ENCODE measurements at places on chromosomes 12 and 14. TPM values are rescaled to one million over a fixed set of nuclear protein-coding genes. Genes with fewer than 3 reads are reported as not detected.

DNA sequence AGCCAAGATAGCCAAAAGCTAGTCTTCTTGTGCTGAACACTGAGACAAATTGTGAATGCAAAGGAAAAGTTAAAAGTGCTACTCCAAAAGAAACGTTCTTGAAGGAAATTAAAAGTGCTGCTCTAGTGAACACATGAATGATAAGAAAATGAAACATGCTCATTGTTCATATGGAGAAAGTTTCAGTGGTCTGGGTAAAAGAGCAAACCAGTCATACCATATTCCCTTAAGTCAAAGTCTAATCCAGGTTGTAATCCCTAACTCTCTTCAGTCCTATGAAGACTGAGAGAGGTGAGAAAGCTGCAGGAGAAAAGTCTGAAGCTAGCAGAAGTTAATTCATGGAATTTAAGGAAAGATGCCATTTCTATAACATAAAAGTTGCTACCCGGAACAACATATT, 121.5 kb downstream of the MNAT1 start:
- peaks cover 2% of the 10 kb centered on the region for H3K27me3 ChIP-seq
- H3K4me3 ChIP-seq, result no peak overlapping the region
- no peaks in the 10 kb centered on the region for H3K4me1 ChIP-seq

FRMD6 gene
- total RNA-seq, result 45.3 TPM

C12orf56 gene
- total RNA-seq, result 0.62 TPM

DNA sequence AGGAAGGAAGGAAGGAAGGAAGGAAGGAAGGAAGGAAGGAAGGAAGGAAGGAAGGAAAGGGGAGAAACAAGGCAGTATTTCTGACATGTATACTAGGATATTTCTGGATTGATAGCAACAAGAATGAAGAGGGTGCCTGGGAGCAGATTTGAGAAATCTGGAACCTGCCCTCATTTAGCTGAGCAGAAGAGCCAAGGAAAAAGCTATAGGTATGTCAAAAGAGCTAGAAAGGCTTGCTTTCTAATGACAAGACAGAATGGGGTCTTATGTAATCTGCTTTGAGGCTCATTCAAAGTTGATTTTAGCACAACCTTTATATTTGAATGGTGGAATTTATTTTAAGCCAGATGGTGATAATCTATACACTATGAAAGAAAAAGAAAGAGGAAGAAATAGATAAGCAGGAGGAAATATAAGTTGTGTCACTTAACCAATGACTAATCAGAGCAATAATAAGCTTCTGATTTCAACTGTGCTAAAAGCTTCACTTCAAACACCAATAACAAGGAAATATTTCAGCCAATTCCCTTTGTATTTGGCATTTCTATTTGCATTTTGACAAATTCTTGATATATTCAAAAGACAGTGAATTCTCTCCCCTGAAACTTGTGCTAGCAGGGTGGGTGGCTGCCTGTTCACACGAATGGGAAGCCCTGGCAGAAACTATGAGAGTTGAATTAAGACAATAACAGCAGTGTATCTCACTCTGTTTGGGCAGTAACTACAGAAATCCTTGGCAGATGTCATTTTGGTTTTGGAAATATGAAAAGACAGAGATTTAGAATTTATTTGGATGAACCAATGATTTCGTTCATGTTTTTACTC, 76.3 kb upstream of the FLRT2 start:
- H3K4me1 ChIP-seq, result no peaks in the 10 kb centered on the region
- peaks cover 2% of the 10 kb centered on the region for H3K27me3 ChIP-seq
- H3K27ac ChIP-seq, result no peak overlapping the region
- no peak overlapping the region for H3K4me3 ChIP-seq

DNA sequence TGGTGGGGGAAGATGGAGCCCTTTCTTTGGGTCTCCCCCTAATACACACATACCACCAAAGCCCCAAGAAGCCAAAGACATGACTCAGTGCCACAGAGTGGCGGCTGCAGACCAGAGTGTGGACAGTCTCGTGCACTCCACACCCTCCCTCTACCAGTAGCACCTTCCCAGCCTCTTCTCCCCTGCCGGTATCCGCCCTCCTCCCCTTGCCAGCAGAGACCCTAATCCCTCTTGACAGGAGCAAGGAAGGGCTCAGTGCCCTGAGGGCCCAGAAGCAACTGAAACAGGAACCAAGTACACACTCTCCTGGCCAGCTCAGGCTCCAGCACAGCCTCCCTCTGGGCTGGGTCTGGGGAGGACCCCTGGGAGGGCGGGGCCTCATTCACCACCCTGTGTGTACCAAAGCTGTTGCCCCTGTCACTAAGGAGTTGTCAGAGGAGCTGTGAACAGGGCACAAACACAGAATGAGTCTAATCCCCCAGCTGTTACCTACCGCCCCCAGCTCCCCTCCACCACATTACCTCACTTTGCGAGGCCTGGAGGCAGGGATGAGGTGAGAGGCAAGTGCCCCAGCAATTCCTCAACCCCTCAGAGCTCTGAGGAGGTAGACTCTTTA, 8.2 kb downstream of the SPRYD3 start:
- peaks cover 16% of the 10 kb centered on the region for H3K27me3 ChIP-seq
- DNase-seq, result no peak
- H3K27ac ChIP-seq, result peak overlapping the region; percentile 54

DNA sequence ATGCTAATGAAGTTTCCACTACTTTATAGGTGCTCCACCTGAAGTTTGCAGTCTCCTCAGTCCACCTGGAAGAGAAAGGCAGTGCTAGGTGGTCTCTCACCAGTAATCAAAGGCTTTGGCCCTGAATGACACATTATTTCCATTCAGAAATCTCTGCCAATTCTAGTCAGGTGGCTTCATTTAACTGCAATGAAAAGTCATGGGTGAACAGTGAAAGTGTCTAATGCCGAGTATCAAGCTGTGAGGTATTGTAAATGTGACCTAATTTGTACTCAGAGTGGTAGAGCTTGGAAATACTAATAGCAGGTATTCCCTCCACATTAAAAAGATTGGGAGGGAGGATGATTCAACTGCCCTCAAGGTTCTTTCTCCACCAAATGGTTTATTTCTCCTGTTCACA, 220.9 kb upstream of the LRFN5 start:
- H3K4me3 ChIP-seq, result no peak overlapping the region
- no peak for DNase-seq
- H3K27me3 ChIP-seq, result no peaks in the 10 kb centered on the region
- H3K36me3 ChIP-seq, result no peaks in the 10 kb centered on the region
- H3K27ac ChIP-seq, result no peak overlapping the region
- H3K4me1 ChIP-seq, result no peaks in the 10 kb centered on the region

GRCh38 chr14:92519246-92520101, 5.9 kb downstream of the RIN3 start:
- peaks cover 11% of the 10 kb centered on the region for H3K36me3 ChIP-seq
- peaks cover 4% of the 10 kb centered on the region for H3K4me1 ChIP-seq
- DNase-seq, result no peak
- no peak overlapping the region for H3K4me3 ChIP-seq
- no peak overlapping the region for H3K27ac ChIP-seq

ANG gene
- 6.5 TPM for total RNA-seq

DNA sequence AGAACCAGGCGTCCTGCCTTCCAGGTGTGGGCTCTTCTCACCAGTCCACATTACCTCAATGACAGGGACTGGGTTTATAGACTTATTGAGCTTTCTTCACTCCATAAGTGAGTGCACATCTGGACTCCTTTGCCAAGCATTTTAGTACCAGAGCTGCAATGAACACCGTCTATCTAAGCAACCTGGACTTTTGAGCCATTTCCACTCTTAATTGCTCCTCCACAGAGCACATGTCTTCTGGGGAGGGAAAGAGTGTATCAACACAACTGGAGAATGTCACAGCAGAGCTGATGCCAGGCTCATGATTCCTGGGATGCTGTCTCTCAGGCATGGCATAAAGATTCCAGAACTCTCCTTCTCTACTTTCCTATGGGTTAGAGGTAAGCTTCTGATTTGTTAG, 43.0 kb upstream of the BDKRB2 start:
- DNase-seq, result no peak
- H3K36me3 ChIP-seq, result no peaks in the 10 kb centered on the region
- H3K27ac ChIP-seq, result no peak overlapping the region
- H3K27me3 ChIP-seq, result no peaks in the 10 kb centered on the region
- no peak overlapping the region for H3K4me3 ChIP-seq

GPR135 gene
- total RNA-seq, result 1.5 TPM

- peaks cover 2% of the 10 kb centered on the region for H3K27me3 ChIP-seq
- peak overlapping the region; percentile 15 for H3K27ac ChIP-seq
- no peak overlapping the region for H3K4me3 ChIP-seq
- no peak for DNase-seq
These were observed 11.6 kb downstream of the SETD3 start for GRCh38 chr14:99468836-99469592.

- H3K4me1 ChIP-seq, result no peaks in the 10 kb centered on the region
- H3K4me3 ChIP-seq, result no peak overlapping the region
- DNase-seq, result no peak
- no peaks in the 10 kb centered on the region for H3K36me3 ChIP-seq
- peaks cover 6% of the 10 kb centered on the region for H3K27me3 ChIP-seq
These were observed 143.5 kb upstream of the FKBP4 start for GRCh38 chr12:2651068-2651965.

DNA sequence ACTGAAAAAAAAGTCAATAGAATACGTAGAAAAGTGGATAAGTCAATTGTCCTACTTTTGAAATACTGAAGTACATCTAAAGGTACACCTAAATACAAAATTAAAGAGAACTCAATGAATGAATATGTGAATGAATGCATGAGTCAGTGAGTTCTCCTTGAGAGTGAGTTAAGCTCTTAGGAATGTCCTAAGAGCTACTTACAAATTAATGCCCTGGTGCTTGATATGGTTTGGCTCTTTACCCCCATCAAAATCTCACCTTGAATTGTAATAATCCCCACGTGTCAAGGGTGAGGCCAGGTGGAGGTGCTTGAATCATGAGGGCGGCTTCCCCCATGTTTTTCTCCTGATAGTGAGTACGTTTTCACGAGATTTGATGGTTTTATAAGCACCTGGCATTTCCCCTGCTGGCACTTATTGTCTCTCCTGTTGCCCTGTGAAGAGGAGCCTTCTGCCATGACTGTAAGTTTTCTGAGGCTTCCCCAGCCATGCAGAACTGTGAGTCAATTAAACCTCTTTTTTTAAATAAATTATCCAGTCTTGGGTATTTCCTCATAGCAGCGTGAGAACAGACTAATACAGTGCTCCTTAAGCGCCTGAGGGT, 192.2 kb upstream of the ARHGAP5 start:
- H3K27me3 ChIP-seq, result no peaks in the 10 kb centered on the region
- H3K4me3 ChIP-seq, result no peak overlapping the region
- H3K36me3 ChIP-seq, result no peaks in the 10 kb centered on the region
- peaks cover 10% of the 10 kb centered on the region for H3K4me1 ChIP-seq
- no peak overlapping the region for H3K27ac ChIP-seq

STAC3 gene
- 3.3 TPM for total RNA-seq

DNA sequence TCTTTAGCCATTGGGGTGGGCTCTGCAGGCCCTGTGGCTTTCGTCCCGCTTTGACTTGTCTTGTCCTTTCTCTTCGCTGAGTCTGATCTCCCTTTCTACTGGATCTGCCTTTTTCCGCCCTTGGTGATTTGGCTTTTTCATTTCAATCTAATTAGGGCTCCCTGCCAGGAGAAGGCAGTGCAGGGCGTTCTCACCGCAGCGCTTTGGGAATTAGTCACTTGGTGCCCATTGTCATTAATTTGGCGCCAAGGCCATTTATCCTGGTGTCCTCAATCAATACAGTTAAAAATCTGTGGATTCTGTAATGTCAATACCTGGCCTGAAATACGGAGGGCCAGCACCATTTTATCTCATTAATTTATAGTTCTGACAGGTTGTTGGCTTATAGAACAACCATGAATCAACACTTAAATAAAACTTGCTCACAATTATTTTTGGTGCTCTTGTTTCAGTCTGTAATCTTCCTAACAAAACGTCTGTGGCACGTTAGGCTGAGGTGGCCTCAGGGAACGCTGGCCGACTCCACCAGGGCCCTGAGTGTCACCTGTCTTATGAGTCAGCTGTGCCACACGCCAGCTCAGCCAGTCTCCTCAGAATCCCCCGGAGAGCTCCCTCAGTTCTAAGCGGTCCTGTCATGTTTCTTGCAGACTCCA, 115.7 kb downstream of the BEGAIN start:
- peaks cover 7% of the 10 kb centered on the region for H3K36me3 ChIP-seq
- H3K27me3 ChIP-seq, result peaks cover 6% of the 10 kb centered on the region
- no peak overlapping the region for H3K27ac ChIP-seq
- no peaks in the 10 kb centered on the region for H3K4me1 ChIP-seq
- no peak for DNase-seq

- peak overlapping the region; percentile 7 for H3K4me3 ChIP-seq
- H3K27me3 ChIP-seq, result peaks cover 19% of the 10 kb centered on the region
- H3K36me3 ChIP-seq, result peaks cover 41% of the 10 kb centered on the region
- no peak overlapping the region for H3K27ac ChIP-seq
- no peak for DNase-seq
These were observed 15.6 kb downstream of the AGAP2 start for GRCh38 chr12:57722716-57723629.

GRCh38 chr12:96980991-96981414, 73.9 kb downstream of the NEDD1 start:
- peak overlapping the region; percentile 54 for H3K27ac ChIP-seq
- H3K27me3 ChIP-seq, result peaks cover 3% of the 10 kb centered on the region
- no peak overlapping the region for H3K4me3 ChIP-seq
- H3K36me3 ChIP-seq, result no peaks in the 10 kb centered on the region

DNA sequence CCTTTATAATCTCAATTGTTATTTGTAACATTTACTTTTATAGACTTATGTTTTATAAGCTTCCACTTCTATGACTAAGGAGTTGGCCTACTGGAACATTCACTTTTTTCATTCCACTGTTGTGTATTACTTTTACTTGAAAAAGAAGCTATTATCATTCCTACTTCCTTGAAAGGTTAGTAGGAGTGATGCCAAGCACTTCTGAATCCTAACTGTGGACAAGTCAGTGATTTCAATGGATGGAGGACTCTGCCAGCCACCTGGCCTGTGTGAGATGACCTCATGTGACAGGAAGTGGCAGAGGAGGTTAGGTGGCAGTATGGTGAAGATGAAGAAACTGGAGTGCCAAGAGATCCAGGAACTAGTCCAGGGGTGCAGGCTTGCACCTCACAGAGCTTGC, 46.0 kb downstream of the TECPR2 start:
- no peak overlapping the region for H3K4me3 ChIP-seq
- H3K27me3 ChIP-seq, result no peaks in the 10 kb centered on the region
- no peak overlapping the region for H3K27ac ChIP-seq
- H3K4me1 ChIP-seq, result peaks cover 2% of the 10 kb centered on the region
- H3K36me3 ChIP-seq, result peaks cover 23% of the 10 kb centered on the region

- no peaks in the 10 kb centered on the region for H3K36me3 ChIP-seq
- H3K27ac ChIP-seq, result no peak overlapping the region
- H3K4me3 ChIP-seq, result no peak overlapping the region
- peaks cover 4% of the 10 kb centered on the region for H3K27me3 ChIP-seq
- no peak for DNase-seq
These were observed 174.8 kb upstream of the RTL1 start for GRCh38 chr14:101078170-101078891.

All from endothelial cell (in vitro differentiated cells).